Activated naive CD4-positive, alpha-beta T cell treated with anti-CD3 and anti-CD28 coated beads for 36 hours (primary cell): ENCODE measurements at places on chromosomes 3 and 15.

GRCh38 chr15:54820098-54820497 lies 376.6 kb downstream of the RSL24D1 start:
- DNase-seq, result no peak

- DNase-seq, result no peak
Measured at GRCh38 chr3:127419641-127420553, 132.1 kb upstream of the PRR20G start.

GRCh38 chr3:187726564-187726963 lies 18.7 kb downstream of the BCL6 start:
- no peak for DNase-seq

DNA sequence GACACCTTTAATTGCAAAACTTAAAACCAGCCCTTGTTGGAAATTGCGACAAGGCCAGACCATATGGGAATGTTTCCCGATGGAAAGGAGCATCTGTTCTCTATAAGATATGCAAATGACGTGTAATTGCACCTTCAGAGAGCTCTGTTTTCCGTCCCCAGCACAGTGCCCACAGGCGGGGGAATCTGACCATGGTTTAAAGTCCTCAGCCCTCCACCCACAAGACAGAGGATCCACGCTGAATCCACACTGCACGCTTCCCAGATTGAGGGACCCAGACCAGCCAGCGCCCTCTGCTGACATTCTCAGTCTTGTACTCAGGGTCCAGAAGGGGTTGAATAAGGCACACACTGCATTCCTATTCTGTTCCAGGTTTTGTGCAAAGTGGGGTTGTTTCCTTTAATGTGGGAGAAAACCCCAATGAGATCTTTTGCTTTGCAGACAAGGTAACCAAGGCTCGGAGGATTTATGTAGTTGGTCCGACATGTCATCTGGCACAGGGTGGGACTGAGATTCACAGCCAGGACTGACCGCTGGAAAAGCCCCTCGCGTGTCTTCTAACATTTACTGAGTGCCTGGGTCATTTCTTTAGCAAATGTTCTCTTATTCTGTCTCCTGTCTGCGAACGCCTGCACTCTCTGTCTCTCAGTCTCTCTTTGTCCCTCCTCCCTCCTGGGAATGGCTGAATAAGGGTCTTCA lies 36.8 kb upstream of the KLHL25 start:
- peak; percentile 60 for DNase-seq

GRCh38 chr3:188052169-188053035 lies 101.6 kb upstream of the LPP start:
- DNase-seq, result no peak

DNA sequence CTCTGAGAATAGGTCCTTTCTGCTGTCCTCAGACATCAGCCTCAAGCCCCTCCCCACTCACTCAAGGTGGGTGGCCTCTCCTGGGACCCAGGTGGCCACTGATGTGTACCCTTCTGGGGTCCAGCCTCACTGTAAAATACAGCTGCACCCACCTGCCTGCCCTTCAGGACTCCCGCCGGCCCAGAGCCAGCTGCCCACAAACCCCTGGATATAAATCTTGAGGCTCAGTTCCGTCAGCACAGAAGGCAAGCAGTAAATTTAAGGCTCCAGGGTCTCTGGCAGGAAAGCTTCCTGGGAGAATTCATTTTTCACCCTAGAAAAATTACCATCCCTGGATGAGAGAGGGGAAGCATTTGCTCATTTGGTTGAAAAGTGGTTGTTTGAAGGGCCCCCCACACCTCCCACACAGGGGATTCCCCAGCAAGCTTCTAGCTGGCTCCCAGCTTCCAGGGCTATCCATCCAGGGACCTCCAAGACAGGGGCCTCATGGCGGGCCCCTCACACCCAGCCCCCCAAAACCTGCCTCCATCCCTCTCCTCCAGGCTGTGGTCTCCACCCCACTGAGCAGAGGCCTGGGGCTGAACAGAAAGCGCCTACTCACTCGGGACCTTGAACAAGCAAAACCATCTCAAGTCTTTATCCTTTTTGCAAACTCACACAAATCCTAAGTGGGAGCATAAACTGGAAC lies 48.4 kb upstream of the GRIP2 start:
- DNase-seq, result no peak

DNA sequence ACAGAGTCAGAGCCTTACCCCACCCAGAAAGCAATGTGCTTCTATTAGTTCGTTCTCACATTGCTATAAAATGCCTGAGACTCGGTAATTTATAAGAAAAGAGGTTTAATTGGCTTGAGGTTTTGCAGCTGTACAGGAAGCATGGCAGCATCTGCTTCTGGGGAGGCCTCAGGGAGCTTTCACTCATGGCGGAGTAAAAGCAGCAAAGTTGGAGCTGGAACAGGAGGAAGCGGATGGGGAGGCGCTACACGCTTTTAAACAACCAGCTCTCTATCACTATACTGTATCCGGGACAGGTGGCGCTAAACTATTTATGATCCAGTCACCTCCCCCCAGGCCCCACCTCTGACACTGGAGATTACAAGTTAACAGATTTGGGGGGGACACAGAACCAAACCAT lies 176.3 kb upstream of the BHLHE40 start:
- DNase-seq, result no peak

- no peak for DNase-seq
Measured at GRCh38 chr3:28917895-28918475, 362.9 kb upstream of the RBMS3 start.

- no peak for DNase-seq
Measured at GRCh38 chr15:86165265-86166211, 85.9 kb downstream of the AGBL1 start.

GRCh38 chr15:40436116-40436891 lies 4.4 kb upstream of the BAHD1 start:
- DNase-seq, result peak; percentile 27
